ENCODE measurements at places on chromosomes 6 and 20.

- DNase-seq, result no peak
Measured at GRCh38 chr20:18252597-18253451, 35.5 kb upstream of the ZNF133 start.

- no peak for DNase-seq
Measured at GRCh38 chr6:166638573-166638964, 11.5 kb upstream of the RPS6KA2 start.

- DNase-seq, result peak; percentile 20
Measured at GRCh38 chr20:10716855-10717254, 43.1 kb upstream of the JAG1 start.

- DNase-seq, result no peak
Measured at GRCh38 chr20:12016291-12016690, 98.6 kb downstream of the BTBD3 start.

GRCh38 chr20:62724692-62725595 is 16.3 kb downstream of the NTSR1 start:
- no peak for DNase-seq

GRCh38 chr20:57869291-57869950 is 159.6 kb upstream of the PMEPA1 start:
- DNase-seq, result no peak

DNA sequence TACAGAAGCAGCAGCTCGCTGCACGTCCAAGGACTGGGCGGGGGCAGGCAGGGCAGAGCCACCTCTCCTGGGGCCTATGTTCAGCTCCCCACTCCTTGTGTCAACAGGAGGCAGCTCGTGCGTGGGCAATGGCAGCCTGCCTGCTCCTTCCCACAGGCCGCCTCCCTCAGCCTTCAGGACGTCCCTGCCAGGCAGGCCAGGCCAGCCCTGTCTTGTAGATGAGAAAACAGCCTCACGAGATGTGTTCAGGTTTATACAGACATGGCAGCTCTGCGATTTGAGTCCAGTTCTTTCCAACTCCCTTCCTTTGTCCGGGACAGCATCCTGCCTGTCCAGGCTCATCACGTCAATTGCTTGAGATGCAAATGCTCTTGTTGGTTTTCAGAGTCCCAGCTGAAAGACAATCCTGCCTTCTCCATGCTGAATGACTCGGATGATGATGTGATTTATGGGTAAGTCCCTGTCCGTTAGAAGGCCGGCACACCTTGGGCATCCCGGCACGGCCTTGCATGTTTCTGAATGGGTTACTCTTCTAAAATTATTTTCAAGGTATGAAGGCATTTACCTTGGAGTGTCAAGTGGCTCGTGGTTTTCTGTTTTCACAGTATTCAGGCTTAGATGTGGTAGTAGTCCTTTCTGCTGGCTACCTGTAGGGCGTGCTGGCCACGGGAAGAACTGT is 13.5 kb downstream of the DYNLT1 start:
- DNase-seq, result peak; percentile 49

DNA sequence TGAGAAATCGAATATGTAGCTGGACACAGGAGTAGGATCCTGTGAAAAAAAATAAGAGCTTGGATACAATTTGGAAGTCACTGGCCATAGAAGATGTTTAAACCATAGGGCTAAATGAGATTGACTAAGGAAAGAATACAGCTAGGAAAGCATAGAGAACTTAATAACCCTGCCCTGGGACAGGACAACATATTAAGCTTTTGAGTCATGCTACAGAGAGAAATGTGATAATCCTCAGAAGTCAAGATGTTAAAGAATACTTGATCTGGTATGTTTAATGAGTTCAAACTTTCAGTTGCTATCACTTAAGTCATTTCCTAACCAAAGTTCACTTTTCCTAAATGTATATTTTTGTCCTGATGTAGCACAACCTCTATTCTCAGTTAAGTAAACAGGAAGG is 154.6 kb upstream of the TSHZ2 start:
- no peak for DNase-seq

DNA sequence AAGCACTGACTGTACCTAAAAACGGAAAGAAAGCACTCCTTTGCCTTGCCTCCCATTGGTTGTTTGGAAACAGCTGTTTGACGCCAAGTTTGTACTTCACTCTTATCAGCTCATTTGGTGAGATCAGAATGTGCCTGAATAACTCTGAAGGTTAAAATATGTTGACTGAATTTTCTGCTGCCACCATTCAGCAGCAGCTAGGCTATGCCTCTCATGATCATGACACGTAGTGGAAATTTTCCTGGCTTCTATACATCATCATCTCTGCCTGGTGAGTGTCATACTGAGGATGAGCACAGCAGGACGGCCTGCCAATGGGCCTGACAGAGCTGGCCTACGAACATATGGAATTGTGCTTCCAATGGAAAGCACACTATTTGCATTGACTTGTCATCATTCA is 704.9 kb upstream of the CITED2 start:
- peak; percentile 97 for DNase-seq

DNA sequence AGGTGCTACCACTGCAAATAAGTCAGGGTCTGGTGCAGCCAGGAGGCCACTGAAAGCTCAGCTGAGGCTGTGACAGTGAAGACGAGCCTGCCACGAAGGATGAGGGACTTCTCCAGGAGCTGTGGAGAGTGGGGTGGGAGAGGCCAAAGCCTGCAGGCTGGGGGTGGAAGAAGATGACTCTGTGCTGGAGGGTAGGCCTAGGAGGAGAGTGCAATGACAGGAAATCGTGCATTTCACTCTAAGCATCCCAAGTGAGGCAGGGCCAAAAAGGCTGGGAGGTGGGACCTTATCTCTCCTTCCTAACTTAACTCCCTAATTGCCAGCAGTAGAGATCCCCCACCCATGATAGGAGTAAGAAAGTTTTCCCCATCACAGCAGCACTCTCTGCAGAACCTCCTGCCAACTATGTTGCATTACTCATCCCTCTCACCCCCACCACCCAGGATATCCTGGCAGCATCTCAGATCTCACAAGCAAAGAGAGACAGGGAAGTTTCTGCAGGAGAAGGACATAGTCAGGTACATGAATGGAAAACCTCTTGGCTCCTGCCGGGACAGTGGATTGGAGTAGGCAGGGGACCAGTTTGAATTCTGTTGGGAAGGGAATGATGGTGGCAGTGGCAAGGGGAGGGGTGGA is 466.2 kb downstream of the CDH26 start:
- no peak for DNase-seq

DNA sequence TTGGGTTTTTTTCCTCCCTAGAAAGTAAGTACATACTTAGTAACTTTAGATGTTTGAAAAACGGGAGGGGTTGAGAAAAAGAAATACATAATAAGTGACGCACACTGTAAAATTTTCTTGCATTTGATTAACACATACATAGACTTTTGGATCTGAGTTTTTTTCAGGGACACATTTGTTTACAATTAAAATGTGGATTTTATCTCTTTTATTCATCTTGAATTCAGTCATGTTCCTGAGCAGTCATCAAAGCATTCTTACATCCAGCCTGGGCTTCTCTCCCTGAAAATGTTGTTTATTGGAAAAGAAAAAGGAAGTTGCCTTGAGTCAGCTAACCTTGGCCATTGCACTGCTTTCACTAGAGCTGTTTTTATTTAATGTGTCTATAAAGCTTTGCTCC is 8.7 kb upstream of the RPP40 start:
- DNase-seq, result peak; percentile 13

DNA sequence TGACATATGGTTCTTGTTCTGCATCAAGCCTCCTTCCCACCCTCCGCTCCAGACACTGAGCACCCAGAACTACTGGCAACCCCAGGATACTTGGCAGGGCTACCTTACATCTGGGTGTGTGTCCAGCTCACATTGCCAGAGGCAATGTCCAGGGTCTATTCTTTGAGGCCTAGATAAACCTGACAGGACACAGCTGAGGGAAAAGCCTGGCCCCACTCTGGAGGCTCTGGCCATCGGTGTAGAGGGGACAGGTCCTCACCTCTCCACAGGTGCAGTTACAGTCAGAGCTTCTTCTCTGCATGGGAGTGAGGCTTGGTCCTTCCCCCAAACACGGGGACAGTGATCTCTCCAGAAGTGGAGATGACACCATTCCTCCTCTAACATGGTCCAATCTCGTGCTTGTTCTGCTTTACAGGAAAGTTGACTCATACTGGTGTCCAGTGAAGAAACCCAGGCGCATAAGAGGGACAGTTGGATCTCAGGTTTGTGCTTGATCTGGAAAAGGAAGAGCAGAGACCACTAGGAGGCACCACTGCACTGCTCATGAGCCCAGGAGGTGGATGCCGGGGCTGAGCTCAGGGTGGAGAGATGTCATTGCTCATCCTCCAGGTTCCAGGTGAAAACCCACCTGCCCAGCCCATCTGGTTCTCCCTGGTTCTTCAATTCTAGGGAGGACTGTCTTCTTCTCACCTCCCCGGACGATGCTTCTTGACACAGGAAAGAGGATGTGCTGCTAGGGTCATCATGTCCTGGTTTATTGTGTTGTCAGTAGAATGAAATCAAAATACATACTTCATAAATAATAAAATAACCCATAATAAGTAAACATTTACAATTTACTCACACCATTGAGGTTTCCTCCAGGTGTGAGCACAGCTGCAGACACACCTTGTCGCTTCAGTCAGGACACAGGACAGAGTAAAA is 14.7 kb downstream of the HLA-F start:
- DNase-seq, result peak; percentile 75

GRCh38 chr6:129177801-129178200 is 294.9 kb downstream of the LAMA2 start:
- DNase-seq, result peak; percentile 67

GRCh38 chr20:33394718-33395117 is 6.6 kb downstream of the CDK5RAP1 start:
- DNase-seq, result no peak

DNA sequence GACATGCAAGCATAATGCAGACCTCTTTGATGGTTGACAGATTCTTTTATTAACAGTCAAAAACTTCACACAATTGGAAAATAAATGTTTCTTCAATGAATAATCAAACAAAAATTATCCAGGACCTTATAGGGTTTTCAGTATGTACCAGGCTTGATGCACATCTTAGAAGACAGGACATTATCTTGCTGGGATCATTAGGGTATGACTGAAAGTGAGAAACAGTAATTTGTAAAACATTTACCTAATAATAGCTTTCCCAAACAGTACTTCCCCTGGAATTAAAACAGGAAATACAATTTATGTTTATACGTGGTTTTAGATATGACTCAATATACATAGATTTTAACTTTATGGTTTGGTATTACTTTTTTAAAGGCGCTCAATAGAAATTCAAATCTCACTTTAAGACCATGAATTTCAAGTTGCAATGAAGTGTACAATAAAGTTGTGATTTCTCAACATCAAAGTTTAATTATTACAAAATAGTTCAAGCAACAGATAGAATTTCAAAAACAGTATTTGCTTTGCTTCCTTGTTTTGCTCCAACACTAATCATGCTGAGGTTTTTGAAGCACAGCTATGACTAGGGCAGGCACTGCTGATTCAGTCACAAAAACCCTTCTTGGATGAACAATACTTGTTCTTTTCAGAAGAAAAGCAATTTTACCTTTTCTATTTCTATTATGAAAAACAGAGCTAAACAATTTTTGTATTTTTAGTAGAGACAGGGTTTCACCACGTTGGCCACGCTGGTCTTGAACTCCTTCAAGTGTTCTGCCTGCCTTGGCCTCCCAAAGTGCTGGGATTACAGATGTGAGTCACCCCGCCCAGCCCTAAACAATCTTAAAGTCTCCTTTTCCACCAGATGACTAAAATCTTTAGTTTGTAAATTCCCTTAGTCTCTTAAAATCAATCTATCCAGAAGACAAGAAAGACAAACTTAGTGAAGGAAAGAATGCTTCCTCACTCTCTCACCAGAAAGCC is 13.7 kb downstream of the SOD2 start:
- DNase-seq, result peak; percentile 75

DNA sequence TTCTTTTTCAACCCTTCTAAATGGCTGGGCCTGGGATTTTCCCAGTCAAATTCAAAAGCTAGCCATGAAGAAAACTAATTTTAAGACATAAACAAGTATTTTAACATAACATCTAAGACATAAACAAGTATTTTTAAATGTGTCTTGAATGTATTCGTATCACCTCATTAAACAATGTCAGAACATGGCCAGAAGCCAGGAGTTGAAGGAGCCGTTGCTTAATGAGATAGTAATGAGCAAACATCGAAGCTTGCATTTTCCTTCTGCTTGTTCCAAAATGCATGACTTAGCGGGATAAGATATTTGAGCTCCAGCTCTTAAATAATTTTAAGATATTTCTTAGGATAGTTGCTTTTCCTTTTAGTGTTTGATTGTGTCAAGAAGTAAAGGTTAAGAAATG is 4.2 kb upstream of the RNF182 start:
- DNase-seq, result peak; percentile 52

All from fibroblast of villous mesenchyme (primary cell).